Stimulated activated CD4-positive, alpha-beta T cell treated with anti-CD3 and anti-CD28 coated beads, Interleukin-2, amount 100 ng/mL, for 4 hours (primary cell): ENCODE measurements at places on chromosomes 5 and 9.

GRCh38 chr5:126656401-126657007 lies 55.8 kb downstream of the PHAX start:
- peak; percentile 6 for DNase-seq

DNA sequence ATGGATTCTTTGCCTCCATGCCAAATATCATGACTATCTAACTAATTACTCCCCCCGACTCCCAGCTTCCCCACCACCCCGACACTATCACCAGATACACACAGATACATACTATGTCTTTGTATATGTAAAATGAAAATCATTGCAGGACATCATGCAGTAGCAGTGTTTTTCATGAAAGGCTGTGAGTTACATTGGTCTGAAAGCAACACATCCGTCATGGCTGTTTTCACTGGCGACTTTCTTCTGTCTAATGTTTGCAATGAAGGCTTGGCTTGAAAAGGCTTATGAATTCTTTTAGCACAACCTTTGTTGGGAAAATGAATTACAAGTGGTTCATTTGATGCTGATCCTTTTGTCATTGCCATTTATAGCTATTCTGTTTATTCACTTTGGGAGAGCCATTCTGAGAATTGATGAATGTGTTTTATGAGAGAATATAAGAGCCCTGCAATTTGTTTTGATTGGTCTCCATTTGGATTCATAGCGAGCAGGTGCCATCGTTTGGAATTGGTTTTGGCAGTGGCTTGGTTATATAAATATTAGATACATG lies 103.4 kb downstream of the PIP5K1B start:
- no peak for DNase-seq

DNA sequence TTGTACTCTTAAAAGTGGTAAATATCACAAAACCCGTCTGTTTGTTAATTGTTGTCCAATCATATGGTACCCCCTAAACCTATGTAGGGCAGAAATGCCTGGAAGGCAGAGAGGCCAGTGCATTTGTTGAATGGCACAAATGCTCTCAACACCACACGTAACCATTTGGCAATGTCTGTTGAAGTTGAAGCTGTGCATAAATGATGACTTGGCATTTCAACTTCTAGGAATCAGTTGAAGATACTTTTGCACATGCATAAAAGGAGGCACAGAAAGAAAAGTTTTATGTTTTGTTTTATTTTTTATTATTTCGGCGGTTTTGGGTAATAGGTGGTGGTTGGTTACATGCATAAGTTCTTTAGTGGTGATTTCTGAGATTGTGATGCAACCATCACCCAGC lies 246.6 kb downstream of the TAF11L14 start:
- DNase-seq = no peak

GRCh38 chr5:92885950-92886349 lies 695.1 kb downstream of the NR2F1-AS1 start:
- DNase-seq = no peak

GRCh38 chr9:136821826-136822544 lies 14.2 kb downstream of the RABL6 start:
- DNase-seq = no peak

- DNase-seq = no peak
These were observed 255.7 kb downstream of the CHSY3 start for GRCh38 chr5:130159968-130160367.

DNA sequence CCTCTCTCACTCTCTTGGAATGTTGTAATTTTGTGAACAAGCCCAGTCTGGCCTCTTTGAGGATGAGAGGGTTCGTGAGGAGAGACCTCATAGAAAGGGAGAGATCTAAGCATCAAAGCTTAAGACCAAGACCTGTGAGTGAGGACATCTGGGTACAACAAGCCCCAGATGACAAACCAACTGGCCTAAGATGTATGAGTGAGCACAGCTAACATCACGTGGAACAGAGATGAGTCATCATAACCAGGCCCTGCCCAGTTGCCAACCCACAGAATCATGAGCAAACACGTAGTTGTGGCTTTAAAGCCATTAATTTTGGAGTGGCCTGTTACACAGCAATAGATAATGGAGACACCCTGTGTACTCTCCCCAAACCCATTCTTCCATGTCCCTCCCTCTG lies 439.1 kb upstream of the KIF2A start:
- no peak for DNase-seq

DNA sequence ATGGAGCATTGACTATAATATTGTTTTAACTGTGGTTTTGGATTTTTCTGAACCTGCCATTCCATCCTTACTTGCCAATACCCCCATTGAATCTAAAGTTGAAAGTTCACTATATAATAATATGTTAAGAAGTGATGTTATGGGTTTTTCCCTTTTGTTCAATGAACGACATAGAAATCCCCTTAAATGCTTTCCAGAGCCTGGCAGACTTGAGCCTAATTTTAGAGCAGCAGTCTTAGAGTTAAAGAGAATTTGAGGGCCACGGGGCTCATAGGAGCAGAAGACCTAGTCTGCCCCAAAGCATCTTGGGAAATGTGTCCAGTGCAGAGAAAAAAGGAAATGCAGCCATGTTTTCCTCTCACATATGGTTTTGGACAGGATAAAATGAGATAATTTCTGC lies 146.1 kb upstream of the SLC44A1 start:
- DNase-seq = no peak

GRCh38 chr5:143776951-143777350 lies 35.0 kb upstream of the HMHB1 start:
- no peak for DNase-seq

DNA sequence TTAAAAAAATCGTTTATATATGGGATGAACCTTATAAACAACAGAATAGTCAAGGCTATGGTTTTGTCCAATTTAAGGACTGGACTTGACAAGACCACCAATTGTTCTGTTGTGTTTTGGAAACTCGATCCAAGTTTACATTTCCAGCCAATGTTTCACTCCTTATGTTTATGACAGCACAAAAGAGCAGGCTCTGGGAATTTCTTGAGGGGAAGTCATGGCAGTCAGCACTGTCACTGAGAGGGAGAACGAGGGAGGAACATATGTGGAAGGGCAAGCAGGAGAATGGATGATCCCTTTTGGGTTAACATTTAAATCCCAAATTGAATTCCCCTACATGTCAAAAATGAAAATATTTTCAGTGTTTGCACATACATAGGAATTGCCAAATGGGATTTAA lies 292.5 kb downstream of the MARCHF11 start:
- no peak for DNase-seq

DNA sequence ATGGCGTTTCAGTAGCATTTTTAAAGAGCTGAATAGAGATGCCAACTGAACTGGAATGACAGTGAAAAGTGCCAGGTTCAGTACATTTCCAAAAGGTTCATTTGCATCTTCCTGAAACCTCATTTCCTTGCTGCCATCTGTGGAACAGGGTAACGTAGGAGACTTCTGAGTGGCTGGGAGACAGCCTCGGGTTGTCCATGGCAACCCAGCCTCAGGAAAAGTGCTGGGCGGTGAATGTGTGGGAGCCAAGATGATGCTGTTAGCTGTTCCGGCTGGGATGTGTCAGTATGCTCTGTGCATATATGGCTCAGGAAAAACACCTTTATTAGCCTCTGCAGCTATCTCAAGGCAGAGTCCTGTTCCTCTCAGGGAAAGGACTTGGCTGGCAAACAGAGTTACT lies 87.5 kb downstream of the KLHL3 start:
- no peak for DNase-seq

DNA sequence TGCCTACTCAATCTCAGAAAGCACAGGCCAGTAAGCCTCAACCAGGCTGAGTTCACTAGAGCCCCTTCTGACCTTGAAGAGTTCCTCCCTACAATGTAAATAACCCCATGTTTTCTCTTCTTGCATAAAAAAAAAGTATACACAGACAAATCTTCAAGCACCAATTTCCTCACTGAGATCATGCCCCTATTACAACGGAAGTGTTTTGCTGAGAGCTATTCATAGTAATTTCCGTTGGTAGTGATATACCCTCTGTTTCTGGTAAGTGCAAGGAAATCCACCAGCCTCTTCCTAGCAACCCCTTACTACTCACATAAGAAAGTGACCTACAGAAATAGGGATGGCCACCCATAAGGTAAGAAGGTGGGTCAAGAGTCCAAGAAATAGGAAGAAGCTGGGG lies 76.4 kb upstream of the TARS1 start:
- DNase-seq = no peak

GRCh38 chr9:97073506-97073905 lies 34.6 kb upstream of the CTSV start:
- DNase-seq = no peak

GRCh38 chr5:172106511-172107356 lies 81.3 kb downstream of the STK10 start:
- peak; percentile 56 for DNase-seq

GRCh38 chr5:68818057-68818695 lies 275.6 kb upstream of the SLC30A5 start:
- DNase-seq = no peak

GRCh38 chr5:158947846-158948245 lies 151.9 kb downstream of the EBF1 start:
- no peak for DNase-seq

- no peak for DNase-seq
These were observed 75.7 kb downstream of the TUSC1 start for GRCh38 chr9:25602400-25603044.

- no peak for DNase-seq
These were observed 37.4 kb downstream of the ARHGEF37 start for GRCh38 chr5:149618581-149619248.

DNA sequence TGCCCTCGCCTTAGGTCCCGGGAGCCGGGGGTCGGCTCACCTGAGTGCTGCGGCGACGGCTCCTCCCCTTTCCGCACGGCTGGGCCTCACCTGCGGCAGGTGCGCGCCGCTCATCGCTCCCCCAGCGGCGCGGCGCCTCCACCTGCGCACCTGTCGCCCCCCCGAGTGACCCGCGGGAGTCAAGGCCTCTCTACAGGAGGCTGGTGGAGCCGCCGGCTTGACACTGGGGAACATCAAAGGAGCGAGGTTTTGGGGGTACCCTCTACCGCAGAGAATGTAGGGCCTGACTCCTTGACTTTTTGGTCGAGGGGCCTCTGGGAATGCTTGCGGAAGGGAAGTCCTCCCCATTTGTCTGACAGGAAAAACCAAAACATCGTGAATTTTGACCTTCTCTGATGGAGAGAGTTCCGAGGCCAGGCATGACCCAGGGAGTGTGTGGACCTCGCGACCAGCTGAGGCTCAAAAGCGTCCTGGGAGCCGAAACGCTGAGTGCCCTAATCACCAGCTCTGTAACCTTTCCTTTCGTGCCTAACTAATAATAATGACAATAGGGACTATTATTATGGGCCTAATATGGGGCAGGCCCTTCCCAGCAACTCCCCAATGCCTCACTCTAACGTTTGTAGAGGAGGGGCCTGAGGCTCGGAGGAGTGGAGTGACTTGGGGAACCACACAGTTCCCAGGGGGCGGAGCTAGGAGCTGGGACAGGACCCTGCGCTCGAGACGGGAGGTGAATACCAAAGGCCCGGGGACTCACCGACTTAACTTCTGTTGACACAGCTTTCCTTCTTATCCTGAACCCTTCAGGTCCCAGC lies 714 bp upstream of the IER5L start:
- DNase-seq = no peak

DNA sequence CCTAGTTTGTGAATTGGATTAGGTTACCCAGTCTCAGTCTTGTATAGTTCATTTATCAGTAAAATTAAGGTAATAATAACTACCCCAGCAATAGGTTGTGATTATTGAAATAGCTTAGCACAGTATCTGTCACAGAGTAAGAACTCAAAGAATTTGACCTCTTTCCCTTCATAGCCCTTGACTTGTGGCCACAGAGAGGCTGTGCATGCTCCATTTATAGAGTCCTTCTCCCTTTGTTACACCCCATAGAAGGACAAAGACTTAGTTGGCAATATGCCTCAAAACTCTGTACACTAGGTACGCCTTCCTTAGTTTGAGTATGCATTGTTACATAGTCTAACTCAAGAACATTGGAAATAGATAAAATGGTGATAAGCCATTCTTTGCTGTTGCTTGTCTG lies 257.2 kb downstream of the KCTD16 start:
- no peak for DNase-seq

GRCh38 chr5:149857499-149857898 lies 87.1 kb downstream of the PDE6A start:
- no peak for DNase-seq
